ENCODE measurements at places on chromosomes 16 and 17. TPM values are rescaled to one million over a fixed set of nuclear protein-coding genes. Genes with fewer than 3 reads are reported as not detected.

The CACNA1H gene
- 1.7 TPM for total RNA-seq

The WNK4 gene
- 1.7 TPM for total RNA-seq

The ZACN gene
- total RNA-seq, result 15.7 TPM

The PDILT gene
- not detected for total RNA-seq

The KRT40 gene
- total RNA-seq, result not detected

The ATP2C2 gene
- total RNA-seq, result not detected

DNA sequence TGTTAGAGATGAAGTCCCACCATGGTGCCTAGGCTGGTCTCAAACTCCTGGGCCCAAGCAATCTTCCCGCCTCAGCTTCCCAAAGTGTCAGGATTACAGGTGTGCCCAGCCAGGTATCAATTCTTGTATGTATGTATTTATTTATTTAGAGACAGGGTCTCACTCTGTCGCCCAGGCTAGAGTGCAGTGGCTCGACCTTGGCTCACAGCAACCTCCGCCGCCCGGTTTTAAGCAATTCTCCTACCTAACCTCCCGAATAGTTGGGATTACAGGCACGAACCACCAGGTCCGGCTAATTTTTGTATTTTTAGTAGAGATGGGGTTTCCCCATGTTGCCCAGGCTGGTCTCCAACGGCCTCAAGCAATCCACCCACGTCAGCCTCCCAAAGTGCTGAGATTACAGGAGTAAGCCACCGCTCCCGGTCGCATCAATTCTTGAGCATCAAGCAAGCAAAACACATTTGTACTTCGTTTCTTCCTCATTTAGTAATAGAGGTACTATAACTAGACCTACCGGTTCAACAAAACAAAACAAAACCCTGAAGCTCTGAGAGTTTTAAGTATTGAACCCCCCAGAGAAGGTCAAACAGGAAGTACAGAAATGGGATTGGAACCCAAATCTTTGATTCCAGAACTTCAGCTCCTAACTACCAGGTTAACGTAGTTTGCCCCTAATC, 1.0 kb upstream of the ZNF500 start:
- DNase-seq, result no peak

DNA sequence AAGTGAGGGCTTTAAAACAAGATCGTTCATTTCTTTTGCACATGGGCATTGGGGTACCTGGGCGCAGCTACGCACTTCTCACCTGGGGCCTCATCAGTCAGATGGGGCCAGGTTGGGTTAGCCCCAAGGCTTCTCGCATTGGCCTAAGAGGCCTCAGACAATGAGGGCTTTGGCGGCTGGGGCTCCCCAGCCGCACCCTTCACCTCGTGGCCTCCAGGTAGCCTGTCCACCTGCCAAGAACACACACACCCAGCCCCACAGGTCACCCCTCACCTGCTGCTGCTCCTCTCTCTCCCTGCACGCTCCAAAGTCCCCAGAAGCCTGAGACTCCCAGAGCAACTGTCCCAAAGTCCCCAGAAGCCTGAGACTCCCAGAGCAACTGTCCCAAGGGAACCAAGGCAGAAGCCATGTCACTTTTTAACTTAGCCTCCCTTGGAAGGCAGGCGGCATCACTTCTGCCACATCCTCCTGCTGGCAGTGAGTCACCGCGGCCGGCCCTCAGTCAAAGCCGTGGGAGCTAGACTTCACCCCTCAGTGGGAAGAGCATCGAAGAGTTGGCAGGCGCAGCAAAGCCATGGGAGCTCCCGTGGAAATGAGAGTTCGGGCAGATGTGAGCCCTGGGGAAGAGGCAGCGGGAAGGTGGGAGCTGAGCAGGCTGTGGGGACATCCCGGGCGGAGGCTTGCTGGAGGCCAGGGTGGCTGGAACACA, 78.9 kb upstream of the PLCG2 start:
- DNase-seq, result no peak

DNA sequence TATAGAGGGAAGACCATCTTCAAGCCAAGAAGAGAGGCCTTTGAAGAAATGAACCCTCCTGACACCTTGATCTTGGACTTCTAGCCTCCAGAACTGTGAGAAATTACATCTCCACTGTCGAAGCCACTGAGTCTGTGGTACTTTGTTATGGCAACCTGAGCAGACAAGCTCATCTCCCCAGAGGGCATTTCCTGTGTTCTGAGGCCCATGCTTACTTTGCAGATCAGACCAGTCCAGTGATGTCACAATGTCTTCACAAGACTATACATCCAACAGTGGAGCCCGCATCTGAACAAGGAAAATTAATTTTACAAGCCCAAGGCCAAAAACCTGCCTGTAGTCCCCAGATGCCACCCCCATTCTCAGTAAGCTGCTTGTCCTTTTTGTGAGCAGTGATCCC, 14.8 kb upstream of the C17orf113 start:
- no peak for DNase-seq

DNA sequence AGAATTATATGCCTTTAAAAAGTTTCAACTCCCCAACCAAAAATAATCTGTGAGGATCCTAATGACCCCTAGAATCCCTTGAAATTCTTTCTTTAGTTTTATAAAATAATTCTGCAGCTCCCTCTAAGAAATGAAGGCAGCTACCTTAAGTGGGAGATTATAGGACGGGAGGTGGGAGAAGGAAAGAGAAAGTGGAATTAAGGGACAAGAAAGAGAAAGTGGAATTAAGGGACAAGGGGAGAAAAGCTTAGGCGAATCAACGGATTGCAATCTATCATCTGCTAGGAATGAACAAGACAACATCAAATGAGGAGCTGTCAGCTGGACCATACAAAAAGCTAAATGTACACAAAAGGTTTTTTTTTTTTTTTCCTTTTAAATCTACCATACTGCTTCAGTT, 262.0 kb downstream of the ZFHX3 start:
- no peak for DNase-seq

- peak; percentile 62 for DNase-seq
Measured at GRCh38 chr17:39867084-39867879, 720 bp upstream of the ZPBP2 start.

DNA sequence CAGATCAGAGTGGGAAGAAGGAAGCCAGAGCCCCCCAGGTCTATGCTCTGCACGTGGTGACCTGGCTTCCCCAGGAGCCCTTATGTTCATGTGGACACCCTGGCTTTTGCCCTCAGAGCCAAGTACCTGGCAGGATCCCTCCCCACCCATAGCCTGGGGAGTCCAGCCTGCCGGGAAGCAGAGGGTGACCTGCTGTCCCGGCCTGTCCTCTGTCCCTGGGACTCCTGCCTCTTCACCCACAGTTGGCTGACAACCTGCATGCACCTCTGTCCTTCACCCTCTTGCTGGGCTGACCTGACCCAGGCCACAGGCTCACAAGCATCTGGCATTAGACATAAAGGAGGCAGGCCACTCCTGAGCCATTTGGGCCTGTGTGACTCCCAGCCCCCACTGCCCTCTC, 60.2 kb downstream of the SMPD3 start:
- no peak for DNase-seq

- DNase-seq, result no peak
Measured at GRCh38 chr17:22692066-22692805, 999.9 kb downstream of the KCNJ18 start.

- no peak for DNase-seq
Measured at GRCh38 chr16:28200661-28201060, 11.1 kb downstream of the XPO6 start.

- DNase-seq, result no peak
Measured at GRCh38 chr17:29612404-29613280, 10.1 kb downstream of the CORO6 start.

GRCh38 chr17:60065136-60065535, 13.6 kb downstream of the HEATR6 start:
- no peak for DNase-seq

- DNase-seq, result no peak
Measured at GRCh38 chr17:12316021-12316420, 295.3 kb downstream of the MAP2K4 start.

DNA sequence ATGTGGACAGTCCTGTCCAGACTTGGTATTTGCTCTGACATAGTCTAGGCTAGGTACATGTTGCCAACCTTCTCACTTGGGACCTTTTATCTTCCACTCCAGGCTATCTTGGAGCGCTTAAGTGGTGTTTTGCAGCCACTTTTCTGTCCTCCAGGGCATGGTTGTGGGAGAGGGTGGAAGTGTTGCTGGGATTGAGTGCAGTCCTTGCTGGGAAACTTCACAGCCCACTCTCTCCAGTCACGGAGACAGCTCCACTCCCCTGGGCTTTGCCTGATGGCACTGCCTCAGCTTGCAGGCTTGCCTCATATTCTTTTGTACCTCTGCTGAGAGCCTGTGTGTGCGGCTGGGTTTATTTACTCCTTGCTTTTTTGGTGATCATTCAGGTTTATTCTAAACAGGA, 17.4 kb downstream of the RPA1 start:
- DNase-seq, result no peak

- no peak for DNase-seq
Measured at GRCh38 chr17:40984226-40984625, at the start of gene KRT40. Gene KRT40, minus strand, starts transcription at chr17:40984326. Its CDS starts 53 bp downstream, at chr17:40984273.

DNA sequence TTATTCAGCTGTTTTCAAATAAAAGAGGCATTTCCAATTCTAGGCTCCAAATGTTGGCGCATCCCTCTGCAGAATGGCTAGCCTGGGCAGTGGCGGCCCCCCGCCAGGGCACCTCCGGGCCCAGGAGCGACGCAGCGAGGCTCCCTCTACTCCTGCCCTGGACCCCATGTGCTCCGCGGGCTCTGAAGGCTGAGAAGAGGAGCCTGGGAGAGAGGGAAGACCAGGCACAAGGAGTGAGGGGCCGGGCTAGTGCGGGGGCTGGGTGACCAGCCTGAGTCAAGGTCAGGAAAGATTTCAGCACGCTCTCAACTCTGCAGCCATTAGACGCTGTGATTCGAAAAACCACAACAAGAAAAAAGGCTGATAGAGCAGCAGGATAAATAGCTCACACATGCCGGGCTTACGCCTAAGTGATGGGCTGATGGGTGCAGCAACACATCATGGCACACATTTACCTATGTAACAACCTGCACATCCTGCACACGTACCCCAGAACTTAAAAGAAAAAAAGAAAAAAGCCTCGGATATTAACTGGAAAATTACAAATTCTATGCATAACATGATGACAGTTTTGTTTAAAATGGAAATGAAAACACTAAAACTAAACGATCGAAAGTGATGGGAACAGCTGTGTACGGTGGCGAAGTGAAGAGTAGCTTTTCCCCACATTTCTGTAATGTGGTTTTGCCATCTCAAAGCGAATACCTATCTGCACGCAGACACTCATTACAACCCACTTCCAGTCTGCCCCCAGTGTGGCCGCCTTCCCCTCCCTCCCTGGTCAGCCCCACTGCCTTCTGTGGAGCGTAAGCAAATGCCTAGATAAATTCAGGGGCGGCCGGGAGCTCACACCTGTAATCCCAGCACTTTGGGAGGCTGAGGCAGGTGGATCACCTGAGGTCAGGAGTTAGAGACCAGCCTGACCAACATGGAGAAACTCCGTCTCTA, 44.4 kb downstream of the MAP1LC3B start:
- DNase-seq, result no peak

- DNase-seq, result no peak
Measured at GRCh38 chr17:2894782-2895181, 98.5 kb downstream of the RAP1GAP2 start.

DNA sequence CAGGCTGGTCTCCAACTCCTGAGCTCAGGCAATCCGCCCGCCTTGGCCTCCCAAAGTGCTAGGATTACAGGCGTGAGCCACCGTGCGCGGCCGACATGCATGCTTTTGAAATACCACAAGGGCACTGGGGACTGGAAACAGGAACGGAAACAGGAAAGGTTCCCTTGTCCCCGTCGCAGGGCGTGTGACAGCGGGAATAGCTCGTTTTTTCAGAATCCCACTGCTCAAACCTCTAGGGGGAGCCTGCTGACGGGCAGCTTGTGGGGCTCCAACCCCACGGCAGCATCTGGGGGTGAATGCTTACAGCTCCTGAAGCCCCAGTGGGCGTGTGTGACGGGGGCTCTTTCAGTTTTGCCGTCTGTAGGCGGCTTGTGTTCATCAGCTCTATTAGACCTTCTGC, 18.8 kb upstream of the ASGR2 start:
- no peak for DNase-seq

GRCh38 chr17:42512733-42513251, 23.2 kb upstream of the NAGLU start:
- no peak for DNase-seq

DNA sequence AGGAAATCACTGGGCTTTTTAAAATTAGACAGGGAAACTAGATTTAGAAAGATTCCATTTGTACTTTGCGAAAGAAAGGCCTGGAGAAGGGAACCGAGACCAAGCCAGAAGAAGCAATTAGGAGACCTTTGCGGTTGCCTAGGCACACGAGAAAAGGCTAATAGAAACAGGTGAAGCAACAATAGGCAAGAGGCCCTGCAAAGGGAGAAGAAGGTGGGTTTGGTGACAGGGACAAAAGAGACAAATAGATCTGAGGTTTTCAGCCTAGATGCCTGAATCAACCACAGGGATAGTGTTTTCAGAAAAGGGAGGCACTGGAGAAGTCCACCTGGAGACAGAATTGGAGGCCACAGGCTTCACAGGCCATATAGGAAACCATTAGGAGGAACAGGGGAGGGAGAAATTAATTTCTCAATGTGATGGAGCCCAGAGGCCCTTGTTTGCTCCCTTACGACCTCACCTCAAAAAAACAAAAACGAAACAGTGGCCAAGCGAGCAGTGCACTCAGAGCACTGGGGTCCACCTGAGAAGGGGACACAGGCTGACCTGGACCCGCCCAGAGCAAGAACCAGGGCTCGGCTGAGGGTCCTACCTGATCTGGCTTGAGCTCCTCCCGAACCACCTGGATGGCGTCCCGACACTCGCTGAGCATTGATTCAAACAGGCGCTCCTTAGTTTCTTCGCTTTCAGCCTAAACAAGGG, 22.3 kb downstream of the SRP68 start:
- no peak for DNase-seq

DNA sequence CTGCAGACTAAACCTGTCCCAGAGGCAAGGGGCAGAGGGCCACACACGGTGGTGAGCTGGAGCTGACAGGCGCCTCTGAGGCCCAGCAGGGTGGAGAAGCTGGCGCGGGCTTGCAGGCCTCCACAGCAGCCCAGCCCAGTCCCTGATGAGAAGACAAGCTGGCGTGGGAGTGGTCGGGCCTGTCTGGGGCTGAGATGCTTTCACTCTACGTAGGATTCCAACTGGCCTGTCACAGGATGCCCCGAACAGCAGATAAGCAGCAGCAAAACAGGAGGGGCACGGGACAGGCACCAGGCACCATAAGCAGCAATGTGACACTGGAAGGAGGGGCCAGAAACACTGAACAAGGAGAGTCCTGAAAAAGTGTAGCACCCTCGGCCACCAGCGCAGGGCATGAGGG, 40.1 kb downstream of the PEMT start:
- DNase-seq, result no peak

- DNase-seq, result no peak
Measured at GRCh38 chr17:64747938-64748540, 85.9 kb upstream of the SMURF2 start.

DNA sequence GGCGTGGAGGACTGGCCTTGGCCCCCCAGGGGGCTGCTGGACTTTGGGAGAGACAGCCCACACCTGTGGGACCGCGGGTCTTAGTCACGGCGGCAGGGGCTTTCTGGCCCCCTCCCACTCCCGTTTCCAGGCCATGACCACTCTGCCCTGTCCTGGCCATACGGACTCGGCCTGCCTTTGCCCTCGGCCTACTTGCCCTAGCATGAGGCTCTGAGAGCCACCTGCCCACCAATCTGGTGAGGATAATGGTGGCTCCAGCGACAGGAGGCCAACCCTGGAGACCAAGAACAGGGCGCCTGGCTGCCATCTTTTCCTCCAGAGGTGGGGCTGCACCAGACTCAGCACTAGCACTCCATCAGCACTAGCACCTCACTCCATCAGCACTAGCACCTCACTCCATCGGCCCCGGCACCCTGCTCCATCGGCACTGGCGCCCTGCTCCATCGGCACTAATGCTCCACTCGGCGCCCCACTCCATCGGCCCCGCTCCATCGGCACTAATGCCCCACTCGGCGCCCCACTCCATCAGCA, 7.0 kb downstream of the ZNF213 start:
- no peak for DNase-seq

Data from activated naive CD4-positive, alpha-beta T cell treated with anti-CD3 and anti-CD28 coated beads, Interleukin-2, amount 50 U/mL, for 72 hours (primary cell).